ENCODE measurements at places on chromosomes 5 and 9.

DNA sequence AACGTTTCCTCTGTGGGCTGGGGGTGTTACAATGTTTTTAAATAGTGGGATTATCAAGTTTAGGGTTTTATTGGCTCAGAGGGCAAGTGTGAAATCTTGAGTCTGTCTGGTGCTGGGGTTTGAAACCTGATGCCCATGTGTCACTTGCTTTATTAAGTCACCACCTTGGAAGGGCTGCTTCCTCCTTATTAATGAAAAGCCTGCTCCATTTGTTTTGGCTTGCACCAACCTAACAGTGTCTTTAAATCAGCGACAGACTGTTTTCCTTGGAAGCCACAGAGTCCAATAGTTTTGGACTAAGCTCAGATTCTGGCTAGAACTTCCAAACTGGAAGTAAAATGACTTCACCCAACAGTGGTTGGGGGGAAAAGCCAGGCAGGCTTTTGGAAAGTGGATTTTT lies 10.7 kb upstream of the PALM2AKAP2 start:
- DNase-seq: no peak

DNA sequence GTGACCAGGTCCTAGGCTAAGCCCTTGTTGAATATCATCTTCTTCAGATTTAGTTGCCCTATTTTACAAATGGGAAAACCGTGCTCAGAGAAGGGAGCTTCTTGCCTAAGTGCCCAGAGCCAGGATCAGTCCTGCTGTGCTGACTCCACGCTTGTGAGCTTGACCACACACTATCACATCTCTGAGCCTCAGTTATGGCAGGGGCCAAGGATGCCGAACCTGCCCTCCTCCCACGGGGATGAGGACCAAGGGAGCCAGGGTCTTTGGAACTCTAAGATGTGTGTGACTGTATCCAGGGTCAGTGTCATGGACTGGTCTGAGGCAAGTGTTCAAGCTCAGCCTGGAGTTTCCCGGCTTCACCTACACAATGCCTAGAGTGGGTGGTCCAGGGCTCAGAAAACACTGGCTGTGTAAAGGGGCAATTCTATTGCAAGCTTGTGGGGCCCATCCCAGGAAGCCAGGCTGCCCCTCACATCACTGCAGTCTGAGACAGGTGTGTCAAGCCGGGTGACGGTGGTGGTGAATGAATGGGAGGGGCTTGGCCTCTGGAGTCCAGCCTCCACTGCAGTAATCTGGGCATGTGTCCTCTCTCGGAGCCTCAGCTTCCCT lies 235.7 kb downstream of the PBX3 start:
- no peak for DNase-seq

GRCh38 chr5:148697809-148698196 lies 43.5 kb upstream of the HTR4 start:
- no peak for DNase-seq

DNA sequence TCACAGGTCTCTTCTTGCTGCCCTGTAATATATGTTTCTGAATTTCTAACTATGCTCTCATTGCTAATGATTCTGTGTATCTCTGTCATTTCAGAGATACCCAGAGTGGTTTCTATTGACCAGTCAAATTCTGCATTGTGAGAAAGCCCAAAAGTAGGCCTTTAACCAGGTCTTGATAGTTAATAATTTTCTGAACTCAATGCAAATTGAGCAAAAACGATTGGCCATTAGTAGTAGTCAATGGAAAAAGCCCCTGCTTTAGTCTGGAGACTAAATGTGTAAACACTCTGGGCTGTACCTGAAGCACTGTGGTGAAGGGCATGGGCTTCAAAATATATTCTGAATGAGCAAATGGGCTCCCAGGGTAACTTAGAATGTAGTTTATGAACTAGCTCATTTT lies 307.6 kb downstream of the ARL15 start:
- DNase-seq: no peak

DNA sequence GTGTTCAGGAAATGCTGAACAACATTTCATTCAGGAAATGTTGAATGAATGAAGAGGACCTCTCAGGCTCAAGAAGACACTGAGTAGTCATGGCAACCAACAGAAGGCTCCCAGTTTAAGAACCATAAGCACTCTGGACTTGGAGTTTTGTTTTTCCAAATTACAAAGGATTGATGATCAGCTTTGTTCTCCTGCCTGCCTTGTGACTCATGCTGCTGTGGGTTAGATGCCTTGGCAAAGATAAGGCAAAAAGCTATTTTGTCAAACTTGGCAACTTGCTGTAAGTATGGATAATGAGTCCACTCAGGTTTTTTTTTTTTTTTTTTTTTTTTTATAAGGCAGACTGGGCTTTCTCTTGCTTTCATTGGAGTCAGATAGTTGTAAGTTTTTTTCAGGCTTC lies 365.0 kb downstream of the TMEM232 start:
- no peak for DNase-seq

DNA sequence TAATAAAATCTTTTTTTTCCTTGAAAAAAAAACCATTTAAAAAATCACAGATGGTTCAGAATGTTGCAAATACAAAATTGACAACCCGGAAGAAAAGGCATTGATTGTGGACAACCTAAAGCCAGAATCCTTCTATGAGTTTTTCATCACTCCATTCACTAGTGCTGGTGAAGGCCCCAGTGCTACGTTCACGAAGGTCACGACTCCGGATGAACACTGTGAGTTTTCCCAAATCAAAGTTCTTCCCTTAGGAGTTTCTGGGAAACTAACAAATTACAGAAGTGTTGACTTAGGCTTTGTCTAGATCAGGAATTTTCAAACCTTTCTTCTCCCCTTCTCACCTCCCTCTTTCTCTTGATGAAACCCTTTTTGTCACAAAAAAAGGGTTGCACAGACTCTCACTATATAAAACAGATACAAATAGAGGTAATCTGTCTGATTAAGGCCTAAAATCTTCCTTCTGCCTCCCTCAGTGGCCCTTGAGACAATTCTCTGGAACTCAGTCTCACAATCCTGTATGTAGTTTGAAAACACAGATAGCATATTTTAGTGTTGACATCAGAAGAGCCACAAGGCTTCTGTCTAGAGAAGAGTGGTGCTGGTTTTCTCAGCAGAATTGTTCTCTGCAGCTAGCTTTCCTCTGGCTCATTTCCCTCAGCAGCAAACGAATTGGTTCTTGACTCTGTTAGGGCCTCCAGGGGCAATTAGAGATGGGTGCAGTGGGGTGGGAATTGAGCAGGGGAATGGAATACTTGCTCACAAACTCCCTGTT lies 79.5 kb downstream of the OSMR start:
- no peak for DNase-seq

GRCh38 chr9:22650946-22651345 lies 204.3 kb downstream of the DMRTA1 start:
- no peak for DNase-seq

DNA sequence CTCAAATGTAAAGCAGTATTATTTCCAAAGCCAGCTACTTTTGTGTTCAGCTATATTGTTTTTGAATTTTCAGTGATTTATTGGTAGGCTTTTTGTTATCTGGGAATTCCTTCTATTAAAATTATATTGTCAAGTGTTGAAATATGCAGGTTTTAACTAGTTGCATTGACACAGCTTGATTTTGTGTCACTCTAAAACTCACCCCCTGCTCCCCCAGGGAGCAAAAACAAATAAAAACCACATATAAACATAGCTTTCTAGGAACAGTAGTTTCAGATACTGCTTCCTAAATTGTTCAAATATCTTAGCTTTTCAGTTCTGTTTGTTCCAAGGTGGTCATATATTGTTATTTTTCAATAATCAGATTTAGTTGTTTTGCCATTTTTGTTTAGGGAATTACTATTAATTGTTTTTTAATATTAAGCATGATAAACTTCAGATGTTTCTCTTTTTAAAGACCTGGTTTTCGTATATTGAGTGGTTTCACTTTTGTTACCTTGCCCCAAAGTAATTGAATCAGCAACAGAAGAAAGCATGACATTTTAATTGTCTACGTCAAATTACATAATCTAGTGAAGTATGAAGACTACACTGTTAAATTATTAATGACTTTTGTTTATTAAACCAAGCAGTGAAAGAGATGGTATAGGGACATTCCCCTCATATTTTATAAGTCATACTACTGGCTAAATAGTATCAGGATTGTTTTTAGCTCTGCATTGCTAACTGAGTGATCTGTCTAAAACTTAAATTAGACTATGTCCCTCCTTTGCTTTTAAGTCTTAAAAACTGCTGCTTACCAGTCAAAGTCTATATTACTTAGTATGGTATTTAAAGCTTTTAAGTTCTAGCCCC lies 43.4 kb downstream of the ERBIN start:
- DNase-seq: no peak

DNA sequence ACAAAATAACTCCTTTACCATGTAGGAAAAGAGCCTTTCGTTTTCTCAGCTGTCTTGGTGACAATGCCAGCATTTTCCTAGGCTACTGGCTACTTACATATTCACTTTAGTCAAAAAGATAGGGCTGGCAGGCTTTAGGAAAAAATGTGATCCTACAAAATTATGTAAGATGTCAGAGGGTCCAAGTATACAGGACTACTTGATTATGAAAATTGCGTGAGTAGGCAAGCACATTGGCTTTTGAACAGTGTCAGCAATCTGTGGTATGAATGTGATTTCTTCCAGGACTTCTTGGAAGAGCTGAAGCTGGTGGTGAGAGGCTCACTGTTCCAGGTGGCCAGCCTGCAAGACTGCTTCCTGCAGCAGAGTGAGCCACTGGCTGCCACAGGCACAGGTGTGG lies 22.8 kb downstream of the THBS4 start:
- no peak for DNase-seq

DNA sequence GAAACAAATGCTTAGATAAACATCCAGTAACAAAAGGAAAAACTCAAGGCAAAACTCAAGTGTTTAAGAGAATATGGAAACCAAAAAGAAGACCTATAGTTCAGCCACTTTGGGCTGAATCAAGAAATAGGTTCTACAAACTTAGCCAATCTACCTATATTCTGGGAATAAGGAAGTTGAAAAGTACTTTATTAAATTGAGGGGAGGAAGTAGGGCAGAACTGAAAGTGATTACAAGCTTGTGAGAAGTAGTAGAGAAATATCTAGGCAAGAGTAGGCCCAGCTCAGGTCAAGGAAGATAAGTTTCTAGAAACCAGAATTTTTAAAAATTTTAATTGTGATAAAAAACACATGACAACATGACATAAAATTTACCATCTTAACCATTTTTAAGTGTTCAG lies 384.8 kb upstream of the PCSK5 start:
- DNase-seq: no peak

- no peak for DNase-seq
These were observed 134.8 kb downstream of the TMEM174 start for GRCh38 chr5:73307645-73308355.

GRCh38 chr5:37918424-37918823 lies 78.6 kb upstream of the GDNF start:
- no peak for DNase-seq

DNA sequence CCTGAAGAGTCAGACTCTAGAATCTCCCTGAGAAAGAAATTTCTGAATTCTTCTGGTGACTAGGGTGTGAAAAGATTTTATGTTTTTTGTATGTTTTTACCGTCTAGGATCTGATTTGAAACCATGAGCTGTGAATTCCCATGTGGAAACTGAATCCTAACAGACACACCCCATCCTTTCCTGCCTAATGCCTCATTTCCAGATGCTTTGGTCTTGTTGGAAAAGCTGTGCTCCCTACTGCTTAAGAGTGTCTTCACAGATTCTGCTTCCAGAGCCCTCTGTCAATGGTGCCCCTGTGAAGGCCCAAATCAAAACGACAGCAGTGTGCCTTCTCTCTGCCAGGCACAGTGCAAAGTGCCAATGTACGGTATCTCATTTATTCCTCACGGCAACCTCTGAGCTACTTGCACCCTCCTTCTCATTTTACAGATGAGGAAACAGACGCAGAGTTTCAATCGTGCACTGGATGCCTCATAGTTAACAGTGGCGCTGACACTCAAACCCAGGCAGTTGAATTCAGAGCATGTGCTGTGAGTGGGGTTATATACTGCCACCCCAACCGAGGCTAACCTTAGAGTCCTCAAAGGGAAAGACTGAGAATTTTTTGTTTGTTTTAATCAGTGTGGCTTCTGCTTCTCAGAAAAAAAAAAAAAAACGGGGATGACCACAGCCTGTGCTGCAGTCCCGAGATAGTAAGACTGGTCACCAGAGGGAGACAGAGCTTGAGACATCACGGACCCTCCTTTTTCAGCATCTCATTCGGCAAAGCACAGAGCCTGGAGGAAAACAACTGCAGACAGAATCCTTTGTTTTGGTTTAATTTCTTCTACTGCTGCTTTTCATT lies 188.4 kb downstream of the SNCAIP start:
- DNase-seq: no peak

- DNase-seq: no peak
These were observed 359.2 kb upstream of the ACTBL2 start for GRCh38 chr5:57841676-57842363.

GRCh38 chr5:157446412-157446935 lies 13.5 kb upstream of the NIPAL4 start:
- no peak for DNase-seq

- no peak for DNase-seq
These were observed 10.3 kb downstream of the RHOBTB3 start for GRCh38 chr5:95741458-95741857.

GRCh38 chr9:136645352-136645902 lies 17.3 kb upstream of the EGFL7 start:
- no peak for DNase-seq

DNA sequence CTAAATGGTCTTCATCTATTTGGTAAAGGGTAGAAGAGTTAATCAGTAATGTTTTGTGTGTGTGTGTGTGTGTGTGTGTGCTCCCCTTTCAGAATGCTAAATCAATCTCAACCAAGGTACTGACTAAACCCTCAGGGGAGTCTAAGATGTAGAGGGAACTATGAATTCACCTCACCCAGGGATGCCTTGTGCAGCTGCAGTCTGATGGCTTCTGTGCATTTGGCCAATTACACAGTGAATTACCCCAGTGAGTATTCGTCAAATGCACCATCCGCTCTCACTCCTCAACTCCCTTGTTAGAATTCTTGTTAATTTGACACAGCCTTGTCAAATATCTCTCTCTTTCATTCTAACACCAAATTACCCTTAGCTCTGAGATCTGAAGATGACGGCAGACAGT lies 234.6 kb downstream of the GABRB2 start:
- DNase-seq: no peak

- DNase-seq: no peak
These were observed 293.0 kb downstream of the SEC61B start for GRCh38 chr9:99515093-99515492.

GRCh38 chr5:92730486-92730885 lies 850.5 kb downstream of the NR2F1-AS1 start:
- no peak for DNase-seq

DNA sequence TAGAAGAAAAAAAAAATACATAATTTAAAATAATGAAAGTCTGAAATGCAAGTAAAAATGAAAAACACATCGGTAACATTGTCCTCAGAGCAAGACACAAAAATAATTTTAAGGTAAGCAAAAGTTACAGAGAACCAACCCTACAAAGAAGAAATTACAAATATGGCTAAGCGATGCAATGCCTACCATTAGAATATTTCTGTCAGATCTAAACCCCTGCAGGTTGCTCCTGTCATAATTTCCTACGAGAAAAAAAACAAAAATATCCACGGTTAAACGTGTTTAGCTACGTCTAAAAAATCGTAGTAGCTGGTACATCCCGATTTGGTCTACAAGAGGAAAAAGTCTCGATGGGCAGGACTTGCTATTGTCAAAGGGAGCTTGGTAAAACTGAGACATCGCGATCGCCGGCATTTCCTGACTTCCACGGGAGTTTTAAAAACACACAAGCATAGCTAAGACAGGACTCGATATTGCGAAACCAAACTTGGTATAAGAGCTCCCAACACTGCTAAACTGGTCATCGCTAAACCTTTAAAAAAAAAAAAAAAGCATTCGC lies 1.1 kb upstream of the ANXA2R start:
- no peak for DNase-seq
